Ovary (tissue), 10 donors: ENCODE measurements at places on chromosomes 4 and X.

GRCh38 chr4:179867300-179867878, 2375.8 kb upstream of the TENM3 start:
- H3K27me3 ChIP-seq: no peaks in the 10 kb centered on the region
- no peak for DNase-seq
- H3K4me3 ChIP-seq: no peak overlapping the region
- no peaks in the 10 kb centered on the region for H3K4me1 ChIP-seq
- H3K27ac ChIP-seq: no peak overlapping the region

DNA sequence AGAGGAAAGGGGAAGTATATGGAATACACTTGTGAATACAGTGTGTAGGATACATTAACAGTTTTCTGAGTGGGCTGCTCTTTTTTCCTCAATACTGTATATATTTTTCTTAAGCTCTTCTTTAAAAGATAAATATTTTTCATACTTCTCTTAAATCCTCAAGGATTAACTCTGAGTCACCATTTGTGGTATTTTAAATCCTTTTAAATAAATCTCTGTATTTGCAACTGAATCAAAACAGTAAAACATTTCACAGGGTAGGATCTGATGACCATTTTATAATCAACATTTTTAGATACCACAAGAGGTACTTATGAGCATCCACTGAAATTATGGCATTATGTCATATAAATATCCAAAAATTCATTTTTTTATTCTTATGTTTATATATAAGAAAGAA, 87.6 kb downstream of the GAB1 start:
- no peak for DNase-seq
- no peaks in the 10 kb centered on the region for H3K4me1 ChIP-seq
- no peak overlapping the region for H3K4me3 ChIP-seq

DNA sequence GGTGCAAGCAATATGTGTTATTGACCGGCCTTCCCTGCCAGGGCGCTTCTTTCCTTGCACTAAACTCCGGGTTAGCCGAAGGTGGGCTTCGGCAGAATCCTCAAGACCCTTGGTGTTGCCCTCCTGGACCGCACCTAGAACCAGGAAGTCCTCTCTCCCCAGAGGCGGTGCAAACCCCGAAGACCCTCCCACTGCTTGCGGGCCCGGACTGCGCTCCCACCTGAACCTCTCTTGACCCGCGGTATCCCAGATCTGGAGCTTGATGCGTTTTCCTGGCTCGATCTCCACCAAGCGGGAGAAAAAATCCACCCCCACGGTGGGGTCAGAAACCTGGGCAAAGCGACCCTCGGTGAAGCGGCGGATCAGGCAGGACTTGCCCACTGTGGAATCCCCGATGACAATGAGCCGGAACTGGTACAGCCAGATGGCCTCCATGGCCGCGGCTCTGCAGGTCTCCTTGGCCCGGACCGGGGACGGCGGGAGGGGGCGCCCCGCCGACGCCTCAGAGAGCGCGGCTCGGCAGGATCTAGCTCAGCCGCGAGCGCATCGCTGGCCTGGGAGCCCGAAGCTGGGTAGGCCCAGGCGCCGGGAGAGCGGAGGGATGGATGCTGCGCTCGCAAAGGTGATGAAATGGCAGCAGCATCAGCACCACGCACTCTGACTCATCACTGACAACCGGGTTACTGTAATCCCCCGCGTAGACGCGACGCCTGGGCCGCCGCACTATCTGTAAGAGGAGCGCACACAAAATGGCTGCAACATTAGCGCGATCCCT, at the start of gene RAB39B:
TSS of gene RAB39B (minus strand) at position 638 of the 775 bp plus-strand sequence. CDS start at position 435, 203 bp downstream.
- no peaks in the 10 kb centered on the region for H3K27me3 ChIP-seq
- DNase-seq: peak; percentile 33
- H3K4me3 ChIP-seq: no peak within 1 kb of the TSS
- no peaks in the 10 kb centered on the region for H3K36me3 ChIP-seq
- H3K27ac ChIP-seq: no peak within 1 kb of the TSS

GRCh38 chr4:158861766-158862165, 92.9 kb downstream of the FNIP2 start:
- H3K27ac ChIP-seq: no peak overlapping the region
- H3K4me1 ChIP-seq: no peaks in the 10 kb centered on the region
- no peaks in the 10 kb centered on the region for H3K36me3 ChIP-seq
- no peak overlapping the region for H3K4me3 ChIP-seq

GRCh38 chrX:1491851-1492349, 39.2 kb upstream of the ASMTL start:
- H3K27ac ChIP-seq: no peak overlapping the region
- no peaks in the 10 kb centered on the region for H3K4me1 ChIP-seq
- no peak for DNase-seq
- no peaks in the 10 kb centered on the region for H3K36me3 ChIP-seq

DNA sequence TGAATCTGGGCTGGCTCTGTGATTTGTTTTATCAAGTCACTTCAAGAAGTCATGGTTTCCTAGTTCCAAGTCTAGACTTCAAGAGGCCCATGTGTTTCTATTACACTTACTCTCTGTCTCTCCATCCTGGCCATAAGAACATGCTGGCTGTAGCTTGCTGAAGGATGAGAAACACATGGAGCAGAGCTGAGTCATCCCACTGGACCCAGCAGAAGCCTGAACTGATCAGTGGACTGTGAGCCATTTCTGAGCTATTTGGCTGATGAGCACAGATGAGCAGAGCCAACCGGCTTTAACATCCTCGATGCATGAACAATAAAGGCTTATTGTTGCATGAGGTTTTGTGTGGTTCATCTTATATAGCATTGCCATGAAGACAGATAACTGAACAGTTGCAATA, 290.6 kb upstream of the BOD1L1 start:
- DNase-seq: peak; percentile 20
- H3K27ac ChIP-seq: no peak overlapping the region
- no peaks in the 10 kb centered on the region for H3K4me1 ChIP-seq

DNA sequence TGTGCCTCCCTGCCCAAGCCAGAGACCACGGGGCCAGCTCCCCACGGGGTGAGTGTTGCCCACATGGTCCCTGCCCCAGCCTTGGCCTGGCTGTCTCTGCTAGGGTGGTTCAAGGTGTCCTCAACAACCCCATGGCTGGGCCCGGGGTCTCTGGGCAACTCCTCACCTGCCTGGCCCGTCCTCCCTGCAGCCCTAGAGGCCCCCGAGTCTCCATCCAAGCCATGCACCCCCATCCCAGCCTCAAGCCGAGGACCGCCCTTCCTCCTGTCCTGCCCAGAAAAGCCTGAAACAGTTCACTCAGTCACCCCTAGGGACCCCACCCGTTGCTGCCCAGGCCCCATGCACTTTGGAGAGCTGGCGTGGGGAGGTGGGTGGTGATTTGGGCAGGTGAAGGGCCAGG, 120.9 kb downstream of the FAM53A start:
- H3K27me3 ChIP-seq: no peaks in the 10 kb centered on the region
- DNase-seq: no peak
- H3K27ac ChIP-seq: no peak overlapping the region
- no peaks in the 10 kb centered on the region for H3K36me3 ChIP-seq
- H3K4me3 ChIP-seq: no peak overlapping the region

GRCh38 chr4:186780291-186781031, 56.8 kb upstream of the FAT1 start:
- no peaks in the 10 kb centered on the region for H3K36me3 ChIP-seq
- no peaks in the 10 kb centered on the region for H3K27me3 ChIP-seq
- no peaks in the 10 kb centered on the region for H3K4me1 ChIP-seq
- no peak for DNase-seq
- H3K27ac ChIP-seq: no peak overlapping the region

GRCh38 chrX:48957477-48957826, at the start of gene OTUD5:
Gene OTUD5, minus strand, starts transcription at chrX:48957607. Its CDS starts 37 bp downstream, at chrX:48957570.
- no peaks in the 10 kb centered on the region for H3K36me3 ChIP-seq
- peak within 1 kb of the TSS; percentile 54 for H3K4me3 ChIP-seq
- peak within 1 kb of the TSS; percentile 90 for H3K27ac ChIP-seq
- no peaks in the 10 kb centered on the region for H3K27me3 ChIP-seq
- DNase-seq: peak; percentile 68

DNA sequence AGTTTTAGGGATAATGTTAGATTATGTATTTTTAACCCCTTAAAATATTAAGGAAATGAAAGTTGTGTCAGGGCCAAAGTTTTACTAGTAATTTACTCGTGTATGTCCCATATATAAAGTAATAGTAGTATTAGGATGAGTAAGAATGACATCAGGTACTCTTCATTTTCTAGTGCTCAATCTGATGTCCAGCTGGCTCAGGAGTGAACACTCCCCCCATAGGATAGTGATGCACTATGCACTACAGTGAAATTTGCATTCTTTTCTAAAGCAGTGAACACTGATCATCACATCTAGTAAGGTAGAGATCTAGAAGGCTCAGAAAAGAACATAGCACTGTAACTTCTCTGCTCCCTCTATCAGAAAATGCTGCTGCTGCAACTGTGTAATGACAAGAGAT, 409.7 kb downstream of the GLUD2 start:
- no peak overlapping the region for H3K4me3 ChIP-seq
- H3K27me3 ChIP-seq: no peaks in the 10 kb centered on the region
- DNase-seq: no peak
- no peaks in the 10 kb centered on the region for H3K36me3 ChIP-seq
- H3K4me1 ChIP-seq: no peaks in the 10 kb centered on the region

- no peak for DNase-seq
- H3K27me3 ChIP-seq: no peaks in the 10 kb centered on the region
- H3K4me1 ChIP-seq: no peaks in the 10 kb centered on the region
- no peaks in the 10 kb centered on the region for H3K36me3 ChIP-seq
- no peak overlapping the region for H3K4me3 ChIP-seq
Measured at GRCh38 chrX:72025236-72025770, 106.4 kb downstream of the RTL5 start.

GRCh38 chrX:65607070-65607742, 60.2 kb upstream of the MSN start:
- no peak overlapping the region for H3K4me3 ChIP-seq
- H3K36me3 ChIP-seq: no peaks in the 10 kb centered on the region
- no peak overlapping the region for H3K27ac ChIP-seq
- DNase-seq: no peak

GRCh38 chr4:24471486-24472160, 112.7 kb downstream of the DHX15 start:
- H3K4me3 ChIP-seq: peak overlapping the region; percentile 57
- no peak overlapping the region for H3K27ac ChIP-seq
- peak; percentile 36 for DNase-seq

DNA sequence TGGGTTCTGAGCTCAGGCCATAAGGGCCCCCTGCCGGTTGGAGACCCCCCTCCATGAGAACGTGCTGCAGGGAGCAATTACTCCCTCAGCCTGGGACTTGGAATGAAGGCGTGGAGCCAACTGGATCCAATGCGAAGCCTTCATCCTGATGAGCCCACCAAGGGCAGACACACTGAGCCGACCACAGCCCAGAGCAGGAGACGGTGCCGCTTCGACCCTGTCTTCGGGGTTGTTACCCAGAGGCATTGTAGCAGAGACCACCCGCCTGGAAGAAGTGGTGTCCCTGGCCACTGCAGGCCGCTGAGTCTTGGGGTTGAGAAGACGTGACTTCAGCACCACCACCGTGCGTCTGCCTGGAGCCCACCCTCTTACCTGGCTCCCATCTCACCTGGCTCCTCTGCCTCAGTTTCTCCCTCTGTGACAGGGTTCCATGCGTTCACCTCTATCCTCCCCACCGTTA, 7.0 kb upstream of the NKX1-1 start:
- DNase-seq: no peak
- H3K4me1 ChIP-seq: peaks cover 3% of the 10 kb centered on the region
- no peaks in the 10 kb centered on the region for H3K27me3 ChIP-seq
- no peak overlapping the region for H3K4me3 ChIP-seq

- H3K36me3 ChIP-seq: no peaks in the 10 kb centered on the region
- H3K4me3 ChIP-seq: no peak overlapping the region
- no peak overlapping the region for H3K27ac ChIP-seq
- no peak for DNase-seq
Measured at GRCh38 chr4:113675731-113676697, 85.5 kb downstream of the CAMK2D start.

- peaks cover 3% of the 10 kb centered on the region for H3K27me3 ChIP-seq
- H3K4me1 ChIP-seq: no peaks in the 10 kb centered on the region
- H3K36me3 ChIP-seq: no peaks in the 10 kb centered on the region
Measured at GRCh38 chrX:14411326-14411725, 118.0 kb upstream of the GLRA2 start.

DNA sequence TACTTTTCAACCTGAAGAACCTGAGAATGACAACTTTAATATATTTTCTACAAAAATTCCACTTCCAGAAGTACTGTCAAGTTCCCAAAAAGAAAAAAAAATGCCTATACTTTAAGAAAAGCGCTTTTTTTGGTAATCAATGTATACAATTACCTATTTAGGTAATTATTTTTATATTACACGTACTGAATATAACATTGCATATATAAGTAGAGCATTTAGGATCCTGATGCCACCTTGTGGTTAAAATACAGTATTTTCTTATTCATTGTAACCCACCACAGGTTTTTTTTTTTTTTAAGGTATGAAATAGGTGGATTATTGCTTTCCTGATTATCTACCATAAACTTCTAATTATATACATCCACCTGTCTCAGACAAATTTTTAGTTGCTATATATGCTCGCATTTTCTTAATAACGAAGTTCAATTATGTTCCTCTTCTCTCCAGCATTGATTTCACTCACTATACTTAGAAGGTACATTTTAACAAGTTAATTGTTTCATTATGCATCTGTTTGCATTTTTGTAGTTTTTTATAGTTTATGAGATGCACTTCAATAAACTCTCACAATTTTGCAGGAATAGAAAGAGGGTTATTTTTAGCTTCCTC, 5.2 kb downstream of the MAP9 start:
- H3K27me3 ChIP-seq: no peaks in the 10 kb centered on the region
- no peak overlapping the region for H3K27ac ChIP-seq
- H3K4me3 ChIP-seq: no peak overlapping the region
- no peaks in the 10 kb centered on the region for H3K36me3 ChIP-seq
- no peak for DNase-seq

DNA sequence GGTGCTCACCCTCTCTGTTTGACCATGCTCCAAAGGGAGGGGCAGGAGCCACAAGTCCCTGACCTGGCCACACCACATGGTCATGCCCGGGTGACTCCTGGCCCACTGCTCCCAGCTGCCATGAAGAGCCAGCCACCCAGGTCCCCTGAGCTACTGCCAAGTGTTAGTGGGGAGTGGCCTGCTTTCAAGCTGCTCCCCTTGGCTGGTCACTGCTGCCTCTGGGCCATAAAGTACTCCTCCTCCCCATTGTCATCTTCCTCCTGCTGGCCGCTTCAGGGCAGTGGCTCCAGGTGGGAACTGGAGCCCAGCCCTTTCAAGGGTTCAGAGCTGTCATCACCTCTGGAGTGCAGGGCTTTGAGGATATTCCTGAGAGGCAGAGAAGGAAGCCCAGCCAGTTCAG, 27.3 kb upstream of the RBBP7 start:
- no peaks in the 10 kb centered on the region for H3K27me3 ChIP-seq
- no peak overlapping the region for H3K27ac ChIP-seq
- H3K4me1 ChIP-seq: no peaks in the 10 kb centered on the region
- no peaks in the 10 kb centered on the region for H3K36me3 ChIP-seq

- no peaks in the 10 kb centered on the region for H3K27me3 ChIP-seq
- no peaks in the 10 kb centered on the region for H3K36me3 ChIP-seq
- peaks cover 10% of the 10 kb centered on the region for H3K4me1 ChIP-seq
- H3K4me3 ChIP-seq: no peak overlapping the region
Measured at GRCh38 chr4:7967501-7968261, 28.0 kb upstream of the AFAP1 start.
